ENCODE measurements at places on chromosomes 2 and 18.

DNA sequence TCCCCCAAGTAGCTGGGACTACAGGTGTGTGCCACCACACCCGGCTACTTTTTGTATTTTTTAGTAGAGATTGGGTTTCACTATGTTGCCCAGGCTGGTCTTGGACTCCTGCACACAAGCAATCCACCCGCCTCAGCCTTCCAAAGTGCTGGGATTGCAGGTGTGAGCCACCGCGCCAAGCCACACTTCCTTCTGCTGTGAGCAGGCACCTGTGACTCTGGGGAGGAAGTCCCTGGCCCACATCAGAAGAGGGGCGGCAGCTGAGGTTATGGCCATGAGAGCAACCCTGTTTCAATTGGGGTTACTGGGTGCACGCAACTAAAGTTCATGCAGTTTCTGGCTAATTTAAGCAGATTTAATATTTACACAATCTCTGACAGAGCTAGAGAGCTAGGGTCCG is 91.0 kb downstream of the PLB1 start:
- no peak for DNase-seq

DNA sequence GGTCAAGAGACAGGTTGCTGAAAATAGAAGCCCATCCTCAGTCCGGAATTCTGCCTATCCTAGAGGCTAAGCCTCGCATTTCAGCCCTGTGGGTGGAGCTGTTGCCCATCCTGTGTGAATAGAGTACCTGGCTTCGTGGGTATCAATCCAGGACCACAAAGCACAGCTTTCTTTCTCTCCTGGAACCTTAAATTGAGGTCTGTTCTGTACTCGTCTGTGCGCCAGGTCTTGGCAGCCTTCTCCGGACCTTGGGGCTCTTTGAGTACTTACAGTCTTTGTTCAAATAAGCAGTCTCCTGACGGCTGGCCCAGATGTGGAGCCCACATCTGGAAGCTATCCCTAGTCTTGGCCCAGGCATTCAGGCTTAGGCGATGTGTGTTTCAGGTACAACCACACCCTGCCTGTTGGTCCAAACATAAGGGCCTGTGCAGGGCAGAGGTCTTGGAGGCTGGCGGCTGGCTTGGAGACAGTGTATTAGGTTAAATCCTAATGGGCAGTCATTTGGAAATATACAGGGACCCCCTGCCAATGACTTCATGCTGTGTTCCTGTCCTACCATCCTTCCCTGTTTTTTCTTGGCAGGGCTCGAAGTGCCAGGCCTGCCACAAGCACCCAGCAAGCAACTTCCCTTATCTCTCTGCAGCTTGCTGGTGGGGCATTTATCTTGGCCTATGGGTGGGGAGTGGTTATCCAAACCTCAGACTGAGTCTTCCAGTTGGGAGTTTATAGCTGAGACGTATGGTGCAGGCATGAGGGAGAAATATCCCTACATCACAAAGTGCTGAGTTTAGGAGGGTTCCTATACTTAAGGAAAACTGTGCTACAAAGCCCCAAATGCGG is 294.1 kb downstream of the BCL2 start:
- DNase-seq, result peak; percentile 20

DNA sequence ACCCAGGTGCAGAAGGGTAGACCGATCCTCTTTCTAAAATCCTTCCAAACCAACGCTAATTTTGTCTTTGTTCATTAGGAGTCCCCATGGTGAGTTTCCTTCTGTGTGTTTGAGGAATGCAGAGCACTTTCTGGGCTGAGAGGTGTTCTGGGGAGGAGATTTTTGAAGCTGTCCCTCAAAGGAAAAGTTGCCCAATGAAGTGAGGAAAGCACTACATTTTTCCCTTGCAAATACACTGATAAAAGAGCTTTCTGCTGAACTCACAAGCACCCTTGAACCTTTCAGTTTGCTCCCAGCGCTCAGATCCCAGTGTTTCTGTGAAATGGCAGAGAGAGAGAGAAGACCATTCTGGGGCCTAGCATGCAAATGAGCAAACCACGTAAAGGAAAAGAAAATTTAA is 299.6 kb upstream of the FANCL start:
- peak; percentile 40 for DNase-seq

DNA sequence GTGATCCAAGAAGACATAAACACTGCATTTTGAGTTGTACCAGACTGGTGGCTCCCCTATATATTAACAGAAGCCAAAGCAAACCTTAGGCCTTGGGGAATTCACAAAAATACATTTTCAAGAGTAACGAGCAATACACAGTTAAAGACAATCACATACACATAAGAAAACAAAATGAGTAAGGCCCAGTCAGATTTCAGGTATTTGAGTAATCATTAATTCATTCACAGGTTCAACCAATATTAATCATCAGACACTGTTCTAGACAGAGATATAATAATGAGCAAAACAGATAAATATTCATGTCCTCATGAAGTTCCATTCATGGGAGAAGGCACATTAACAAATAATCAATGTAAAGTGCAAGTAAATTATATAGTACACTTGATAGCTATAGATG is 9.6 kb downstream of the STPG4 start:
- no peak for DNase-seq

DNA sequence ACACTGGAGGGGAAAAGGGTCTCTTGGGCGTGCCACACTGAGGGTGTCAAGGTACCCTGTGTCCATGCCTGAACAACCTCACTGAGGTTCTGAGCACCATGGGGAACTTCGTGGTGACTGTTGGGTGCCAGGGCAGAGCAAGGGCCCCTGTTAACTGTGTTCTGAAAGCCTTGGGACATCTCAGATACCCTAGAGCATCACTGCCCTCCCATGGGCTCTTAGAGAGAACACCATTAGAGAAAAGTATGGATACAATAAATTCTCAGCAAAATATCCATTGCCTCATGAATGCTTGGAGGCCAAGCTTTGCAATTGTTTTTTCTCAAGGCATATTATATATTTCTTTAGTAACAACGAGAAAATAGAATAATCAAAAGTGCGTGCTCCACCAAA is 488.5 kb upstream of the NRP2 start:
- no peak for DNase-seq

GRCh38 chr2:171999161-171999560 is 592 bp upstream of the METAP1D start:
- DNase-seq, result no peak

- no peak for DNase-seq
Observed at GRCh38 chr2:240628507-240628807, 3.2 kb downstream of the GPR35 start.

GRCh38 chr2:54601339-54601738 is 122.1 kb upstream of the EML6 start:
- DNase-seq, result no peak

DNA sequence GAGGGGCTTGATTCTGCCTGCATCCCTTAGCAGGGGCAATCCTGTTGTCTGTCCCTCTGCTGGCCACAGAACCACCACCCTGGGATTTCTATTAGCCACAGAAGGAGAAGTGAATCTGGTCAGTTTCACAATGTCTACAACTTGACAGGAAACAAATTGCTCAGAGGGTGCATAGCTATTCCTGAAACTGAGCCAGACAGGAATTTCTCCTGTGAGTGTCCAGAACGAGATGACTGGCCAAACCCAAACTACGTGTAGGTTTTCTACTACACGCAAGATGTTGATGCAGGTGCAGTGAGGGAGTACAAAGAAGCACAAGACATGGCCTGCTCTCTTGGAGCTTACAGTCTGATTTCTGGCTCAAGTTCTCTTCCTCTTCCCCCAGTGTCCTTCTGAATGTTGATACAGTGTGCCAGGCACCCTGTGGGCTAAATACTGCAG is 201.9 kb downstream of the CLIP4 start:
- DNase-seq, result no peak

DNA sequence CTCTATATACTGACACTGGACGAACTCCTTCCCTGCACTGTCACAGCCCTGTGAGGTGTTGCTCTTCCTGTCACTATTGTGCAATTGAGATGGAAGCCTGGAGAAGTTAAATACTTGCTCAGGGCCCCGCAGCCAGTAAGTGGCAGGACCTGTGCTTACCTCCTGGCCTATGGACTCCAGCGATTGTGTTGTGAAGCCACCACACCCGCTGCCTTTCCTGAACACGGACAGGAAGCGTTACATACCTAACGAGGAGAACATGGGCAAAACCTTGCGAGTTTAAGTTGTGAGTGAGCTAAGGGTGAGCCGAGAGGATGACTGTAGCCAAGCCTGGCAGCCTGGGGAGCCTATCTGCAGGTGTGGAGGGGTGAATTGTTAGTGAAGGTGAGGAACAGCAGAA is 26.1 kb downstream of the RAB31 start:
- no peak for DNase-seq

DNA sequence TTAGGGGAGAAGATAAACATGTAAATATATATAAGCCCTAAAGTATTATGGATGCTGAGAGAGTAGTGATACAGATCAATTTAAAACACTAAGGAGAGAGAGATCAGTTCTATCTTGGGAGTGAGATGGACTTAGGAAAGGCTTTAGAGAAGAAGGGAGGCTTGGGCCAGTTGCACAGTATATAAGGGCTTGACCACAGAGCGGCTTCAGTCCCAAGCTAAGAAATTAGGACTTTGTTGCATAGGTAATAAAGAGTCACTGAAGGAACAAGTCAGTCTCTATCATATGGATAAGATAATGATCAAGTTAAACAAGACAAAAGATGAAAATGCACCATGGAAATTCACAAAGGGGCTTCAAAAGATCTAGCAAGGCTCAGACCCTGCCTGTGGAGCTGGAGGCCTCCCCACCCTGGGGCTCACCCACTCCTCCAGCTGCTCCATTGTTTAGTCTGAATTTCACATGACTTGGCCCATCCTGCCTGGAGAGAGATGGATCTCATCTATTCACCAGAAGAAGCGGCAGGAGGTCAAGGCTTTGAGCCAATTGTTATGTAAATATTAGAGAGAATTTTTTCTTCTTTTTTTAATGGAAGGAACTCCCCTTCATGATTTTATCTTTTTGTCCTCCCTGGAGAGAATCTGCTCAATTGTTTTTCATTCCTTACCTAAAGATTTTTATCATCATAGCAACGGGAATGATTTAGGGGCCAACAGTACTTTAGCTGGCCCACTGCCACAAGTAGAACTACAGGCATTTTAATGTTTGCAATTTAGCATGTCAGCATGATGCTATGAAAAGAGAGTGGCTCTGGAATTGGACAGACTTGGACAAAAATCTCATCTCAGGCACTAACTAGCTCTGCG is 44.0 kb downstream of the GYPC start:
- DNase-seq, result peak; percentile 33

DNA sequence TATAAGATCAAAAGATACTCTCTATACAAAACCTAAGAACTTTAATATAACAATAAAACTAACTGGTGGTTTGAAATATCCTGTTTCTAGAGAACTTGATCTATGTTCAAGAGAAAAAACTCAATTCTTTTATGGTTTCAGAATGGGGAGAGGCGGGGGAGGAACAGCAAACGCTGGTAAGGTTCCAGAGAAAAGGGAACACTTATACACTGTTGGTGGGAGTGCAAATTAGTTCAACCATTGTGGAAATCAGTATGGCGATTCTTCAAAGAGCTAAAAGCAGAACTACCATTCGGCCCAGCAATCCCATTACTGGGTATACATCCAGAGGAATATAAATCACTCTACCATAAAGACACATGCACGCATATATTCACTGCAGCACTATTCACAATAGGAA is 17.2 kb downstream of the FAM98A start:
- no peak for DNase-seq

DNA sequence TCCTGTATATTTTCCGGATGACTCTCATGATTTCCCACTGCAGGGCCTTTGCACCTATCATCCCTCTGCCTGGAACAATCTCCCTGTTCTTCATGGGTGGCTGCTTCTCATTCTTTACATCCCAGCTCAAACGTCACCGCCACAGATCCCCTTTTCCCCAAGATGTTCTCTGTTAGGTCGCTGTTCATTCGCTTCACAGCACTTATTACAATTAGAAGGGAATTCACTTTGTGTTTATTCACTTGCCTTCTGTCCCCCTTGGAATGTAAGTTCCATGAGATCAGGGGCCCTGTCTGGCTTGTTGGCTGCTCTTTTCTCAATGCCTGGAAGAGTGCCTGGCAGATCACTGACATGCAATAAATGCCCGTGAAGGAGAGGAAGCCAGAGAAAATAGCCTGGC is 106.7 kb downstream of the FOXI3 start:
- no peak for DNase-seq

All from NCI-H2081 (cell line).